ENCODE measurements at places on chromosomes 12 and 14.

DNA sequence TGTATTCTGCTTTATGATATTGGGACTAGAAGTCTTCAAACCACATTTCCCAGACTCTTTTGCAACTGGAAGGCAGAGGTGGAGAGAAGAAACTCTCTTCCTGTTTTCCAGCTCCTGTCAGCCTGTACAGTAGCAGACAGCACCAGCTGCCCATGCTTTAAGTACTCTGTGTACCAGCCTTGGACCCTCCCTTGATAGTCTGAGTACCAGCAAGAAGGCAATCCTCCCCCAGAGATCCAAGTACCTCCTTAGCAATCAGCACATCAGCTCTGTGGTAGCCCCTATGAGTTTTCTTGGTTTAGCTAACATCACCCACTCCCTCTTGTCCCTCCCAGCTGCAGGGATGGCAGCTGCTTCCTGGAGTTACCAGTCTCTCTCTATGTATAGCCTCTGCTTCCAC is 56.3 kb downstream of the STXBP6 start:
- DNase-seq, result no peak

DNA sequence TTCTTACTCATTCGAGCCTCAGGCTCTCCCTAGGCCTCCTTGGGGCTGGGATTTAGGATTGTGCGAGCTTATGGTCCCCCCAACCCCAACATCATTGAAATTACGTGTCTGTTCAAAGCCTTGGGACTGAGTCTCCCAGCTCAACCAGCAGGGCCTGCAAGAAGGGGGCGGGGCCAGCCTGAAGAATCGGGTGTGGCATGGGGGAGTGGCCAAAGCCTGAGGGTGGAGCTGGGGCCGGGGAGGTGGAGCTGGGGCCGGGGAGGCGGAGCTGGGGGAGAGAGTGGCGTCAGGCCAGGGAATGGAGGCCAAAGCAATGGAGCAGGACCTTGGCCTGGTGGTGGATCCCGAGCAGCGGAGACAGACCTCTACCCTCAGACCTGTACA is 24.3 kb upstream of the HSPB8 start:
- no peak for DNase-seq

GRCh38 chr14:29419736-29420135 is 507.9 kb downstream of the PRKD1 start:
- no peak for DNase-seq

GRCh38 chr14:105378199-105378598 is 20.1 kb upstream of the TEX22 start:
- no peak for DNase-seq

DNA sequence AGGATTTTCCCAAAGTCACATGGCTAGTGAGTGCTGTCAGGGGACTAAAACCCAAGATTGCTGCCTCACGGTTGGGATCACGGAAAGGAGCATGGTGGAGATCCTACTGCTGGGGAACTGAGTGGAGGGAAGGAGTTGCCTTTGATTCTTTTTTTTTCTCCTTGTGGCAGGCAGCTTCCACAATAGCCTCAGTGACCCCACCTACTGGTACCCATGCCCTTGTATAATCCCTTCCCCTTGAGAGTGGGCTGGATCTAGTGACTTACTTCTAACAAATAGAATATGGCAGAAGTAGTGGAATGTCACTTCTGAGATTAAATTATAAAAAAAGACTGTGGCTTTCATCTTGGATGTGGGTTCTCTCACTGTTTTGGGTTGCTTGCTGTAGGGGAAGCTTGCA is 135.7 kb downstream of the DICER1 start:
- DNase-seq, result no peak

DNA sequence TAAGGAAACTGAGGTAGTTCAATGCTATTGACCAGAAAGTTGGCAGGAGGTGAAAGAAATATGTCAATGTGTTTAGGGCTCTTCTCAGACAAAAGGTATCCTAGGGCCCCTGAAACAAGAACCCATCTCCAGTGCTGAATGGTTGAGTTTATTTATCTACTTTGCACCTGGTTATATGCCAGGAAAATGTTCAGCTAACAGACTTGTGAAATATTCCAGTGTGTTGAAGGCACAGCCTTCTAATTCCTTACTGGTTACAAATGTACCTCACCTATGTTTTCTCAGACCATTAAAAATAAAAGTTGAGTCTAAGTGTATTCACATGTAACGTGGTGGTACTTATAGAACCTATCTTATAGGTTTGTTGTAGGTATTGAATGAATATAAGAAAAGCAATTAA is 511.7 kb upstream of the SEL1L start:
- DNase-seq, result no peak

DNA sequence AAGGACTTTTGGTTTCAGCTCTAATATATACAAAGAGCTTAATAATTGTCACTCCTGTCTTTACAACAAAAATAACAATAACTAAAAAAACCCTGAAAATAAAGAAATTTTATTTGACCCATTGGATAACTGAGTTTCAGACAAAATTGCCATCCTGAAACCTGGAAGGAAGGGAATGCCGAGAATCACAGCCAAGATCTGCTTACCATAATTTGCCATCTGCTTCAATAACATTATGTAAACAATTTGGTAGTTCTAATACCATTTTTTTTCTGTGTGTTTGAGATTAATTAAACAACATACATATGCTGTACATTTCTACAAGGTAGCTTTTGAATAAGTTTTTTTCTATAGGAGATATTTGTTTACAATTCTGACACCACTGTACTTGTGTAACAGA is 596.3 kb upstream of the MGAT4C start:
- DNase-seq, result no peak

DNA sequence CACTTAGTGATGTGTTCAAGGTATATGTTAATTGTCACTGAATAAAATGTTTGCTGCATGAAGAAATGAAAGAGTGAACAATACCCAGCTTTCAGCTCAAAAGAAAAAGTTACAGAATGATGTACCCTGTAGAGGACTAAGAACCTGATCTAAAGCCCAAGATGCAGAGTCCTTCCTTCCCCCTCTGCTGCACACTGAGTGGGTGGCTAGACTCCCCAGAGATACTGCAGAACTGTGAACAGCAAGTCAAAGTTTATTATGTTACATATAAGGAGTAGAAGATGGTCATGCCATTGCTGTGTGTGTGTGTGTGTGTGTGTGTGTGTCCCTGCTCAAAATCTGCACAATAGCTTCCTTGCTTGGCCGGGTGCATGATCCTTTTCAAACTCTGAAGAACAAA is 83.9 kb downstream of the RPAP3 start:
- DNase-seq, result no peak

DNA sequence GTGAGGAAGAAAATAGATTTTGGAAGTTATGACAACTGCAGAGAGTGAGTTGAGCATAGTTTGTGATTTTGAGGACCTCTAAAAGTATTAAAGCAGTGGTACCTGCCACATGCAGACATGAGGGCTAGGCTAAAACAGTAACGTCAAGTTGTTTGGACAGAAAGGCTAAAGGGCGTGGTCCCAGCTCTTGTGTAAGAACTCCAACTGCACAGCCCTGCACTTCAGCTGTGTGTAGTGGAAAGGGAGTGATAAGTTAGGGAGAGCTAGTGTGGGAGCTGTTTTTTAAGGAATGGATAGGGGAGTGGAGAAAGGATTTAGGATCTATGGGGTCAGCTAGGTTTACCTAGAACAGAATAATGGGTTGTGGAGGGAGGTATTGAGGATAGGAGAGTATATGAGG is 39.5 kb downstream of the TESPA1 start:
- DNase-seq, result no peak

DNA sequence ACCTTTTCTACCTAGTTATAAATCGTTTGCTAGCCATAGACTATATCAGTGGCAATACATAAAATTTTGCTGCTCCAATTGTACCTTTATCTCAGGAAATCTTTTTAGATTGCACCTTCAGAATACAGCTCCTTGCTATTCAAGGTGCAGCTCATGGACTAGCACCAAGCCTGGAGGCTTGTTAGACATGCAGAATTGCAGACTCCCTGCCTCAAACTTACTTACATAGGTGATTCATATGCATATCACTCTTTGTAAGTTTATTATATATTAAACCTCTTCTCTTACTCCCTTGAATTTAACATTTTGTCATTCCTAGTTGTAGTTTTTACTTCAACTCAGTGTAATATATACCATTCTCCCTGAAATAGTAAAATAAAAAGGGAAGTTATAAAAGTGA is 195.4 kb upstream of the PDZRN4 start:
- DNase-seq, result no peak

DNA sequence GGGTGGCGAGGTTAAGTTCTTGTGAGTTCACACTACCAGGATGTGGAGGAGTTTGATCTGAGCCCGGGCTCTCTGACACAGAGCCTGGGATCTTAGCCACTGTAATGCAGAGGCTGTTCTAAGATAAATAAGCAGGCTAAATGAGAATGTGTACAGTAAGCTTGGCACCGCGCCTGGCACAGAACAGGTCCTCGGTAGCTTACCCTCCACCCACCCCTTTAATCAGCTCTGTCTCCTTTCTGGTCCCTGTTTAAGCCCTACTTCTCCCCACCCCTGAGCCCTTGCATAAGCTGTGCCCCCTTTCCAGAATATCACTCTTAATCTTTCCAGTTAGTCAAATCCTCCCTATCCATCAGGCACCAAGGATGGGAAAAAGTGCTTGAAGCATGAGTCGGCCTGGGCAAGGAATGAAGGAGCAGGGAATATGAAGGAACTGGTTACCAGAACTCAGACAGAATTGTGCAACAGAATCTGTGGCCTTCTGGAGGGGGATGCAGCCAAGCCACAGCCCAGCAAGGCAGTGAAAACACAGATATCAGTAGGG is 32.8 kb upstream of the CMKLR1 start:
- no peak for DNase-seq

- DNase-seq, result no peak
Observed at GRCh38 chr12:6563448-6564050, 4.5 kb downstream of the NOP2 start.

DNA sequence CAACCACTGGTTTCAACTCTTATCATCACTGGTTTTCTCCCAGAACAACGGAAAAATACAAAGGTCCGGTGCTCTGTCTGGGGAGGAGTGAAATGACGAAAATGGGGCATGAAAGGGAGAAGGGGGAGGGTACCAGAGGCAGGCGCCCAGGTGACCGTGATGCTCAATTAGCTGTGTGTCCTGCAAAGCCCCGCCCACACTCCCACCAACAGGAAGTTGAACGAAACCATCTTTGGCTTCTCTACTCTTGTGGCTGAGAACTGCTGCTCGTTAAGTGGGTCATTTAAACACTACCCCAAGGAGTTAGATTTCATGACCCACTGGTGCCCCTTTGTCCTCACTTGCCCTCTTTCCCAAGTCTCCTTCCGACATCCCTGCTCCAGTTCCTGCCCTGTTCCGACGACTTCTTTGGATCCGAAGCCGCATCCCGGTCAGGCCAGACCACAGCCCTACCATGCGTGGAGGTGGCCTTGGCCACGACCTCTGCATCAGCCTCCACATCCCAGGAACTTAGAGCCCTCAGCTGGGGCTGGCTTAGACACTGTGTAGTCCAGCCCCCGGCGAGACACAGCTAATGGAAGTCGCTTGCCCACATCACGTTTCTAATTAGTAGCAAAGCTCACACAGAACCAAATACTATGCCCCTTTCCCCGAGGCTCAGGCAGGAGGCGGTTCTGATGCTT is 11.4 kb upstream of the LRTM2 start:
- no peak for DNase-seq

DNA sequence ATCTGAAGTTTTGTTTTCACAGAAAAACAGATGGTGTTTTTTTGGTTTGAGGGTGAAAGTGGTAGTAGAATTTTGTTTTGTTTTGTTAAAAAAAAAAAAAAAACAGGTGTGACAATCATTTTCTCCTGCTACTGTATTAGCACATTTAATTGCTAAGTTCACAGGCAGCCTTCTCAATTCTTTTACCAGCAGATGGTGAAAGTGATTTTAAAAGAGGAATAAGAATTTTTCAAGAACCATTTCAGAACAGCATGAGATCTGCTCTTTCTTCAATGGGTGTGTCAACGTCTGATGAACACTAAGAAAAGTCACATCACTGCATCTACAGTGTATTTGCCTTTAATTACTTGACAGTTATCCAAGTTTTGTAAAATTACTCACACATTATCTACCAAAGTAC is 303.7 kb upstream of the USP15 start:
- no peak for DNase-seq

GRCh38 chr12:65953631-65954030 is 129.3 kb downstream of the HMGA2 start:
- no peak for DNase-seq

DNA sequence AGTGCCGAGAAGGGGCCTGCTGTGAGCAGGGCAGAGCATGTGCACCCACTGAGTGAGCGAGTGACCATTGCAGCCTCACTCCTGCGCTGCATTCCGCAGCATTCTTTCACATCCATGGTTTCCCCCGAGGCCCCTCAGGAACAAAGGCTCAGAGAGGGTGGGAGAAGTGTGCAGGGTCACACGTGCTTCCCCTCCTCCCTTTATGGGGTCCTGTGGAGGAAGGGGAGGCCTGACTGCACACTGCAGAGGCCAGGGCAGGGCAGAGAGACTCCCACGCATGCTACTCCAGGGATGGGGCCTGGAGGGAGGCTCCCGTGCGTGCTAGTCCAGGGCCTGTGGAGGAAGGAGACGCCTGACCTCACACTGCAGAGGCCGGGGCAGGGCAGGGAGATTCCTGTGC is 63.2 kb downstream of the DIO3 start:
- no peak for DNase-seq

- DNase-seq, result no peak
Observed at GRCh38 chr12:7966563-7966962, 30.6 kb upstream of the SLC2A3 start.

- no peak for DNase-seq
Observed at GRCh38 chr12:22228022-22228875, 106.3 kb downstream of the ST8SIA1 start.

DNA sequence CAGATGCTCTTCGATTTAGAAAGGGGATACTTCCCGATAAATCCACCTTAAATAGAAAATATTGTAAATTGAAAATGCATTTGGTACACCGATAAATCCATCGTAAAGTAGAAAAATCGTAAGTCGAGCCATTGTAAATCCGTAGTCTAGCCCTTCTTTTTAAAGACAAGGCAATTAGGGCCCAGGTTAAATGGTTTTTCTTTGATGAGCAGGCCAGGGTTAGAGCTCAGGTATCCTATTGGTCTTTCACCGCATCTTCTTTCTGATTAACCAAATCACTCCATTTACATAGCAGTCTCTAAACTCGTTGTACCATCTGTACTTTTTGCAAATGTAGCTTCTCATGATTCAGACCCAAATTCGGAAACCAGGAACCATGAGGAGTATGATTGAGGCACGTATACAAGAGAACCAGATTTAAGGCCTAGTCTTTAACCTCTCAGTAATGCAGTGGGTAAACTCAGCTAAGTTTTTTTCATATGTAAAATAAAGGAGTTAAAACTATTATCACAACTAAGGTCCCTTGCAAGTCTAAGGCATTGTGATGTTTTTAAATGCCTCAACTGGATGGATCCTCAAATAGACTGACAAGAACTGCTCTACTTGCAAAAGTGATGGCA is 2.2 kb upstream of the YAF2 start:
- DNase-seq, result no peak

DNA sequence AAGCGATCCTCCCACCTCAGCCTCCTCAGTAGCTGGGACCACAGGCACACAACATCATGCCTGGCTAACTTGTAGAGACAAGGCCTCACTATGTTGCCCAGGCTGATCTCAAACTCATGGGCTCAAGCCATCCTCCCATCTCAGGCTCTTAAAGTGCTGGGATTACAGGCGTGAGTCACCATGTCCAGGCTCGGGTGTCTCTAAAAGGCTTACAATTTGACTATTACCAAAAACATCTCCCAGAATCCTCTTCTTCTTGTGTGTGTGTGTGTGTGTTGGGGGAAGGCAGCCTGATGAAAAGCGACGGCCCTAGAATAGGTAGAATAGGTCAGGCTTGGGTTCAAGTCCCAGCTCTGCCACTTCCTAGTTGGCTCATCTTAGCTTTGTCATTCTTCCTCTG is 16.8 kb downstream of the MSI1 start:
- DNase-seq, result no peak

All from stimulated activated CD8-positive, alpha-beta memory T cell treated with anti-CD3 and anti-CD28 coated beads, Interleukin-12 subunit alpha, Interleukin-12 subunit beta, amount 100 ng/mL, for 4 hours (primary cell).